CD14-positive monocyte (primary cell): ENCODE measurements at places on chromosomes 7 and 10. TPM values are rescaled to one million over a fixed set of nuclear protein-coding genes. Genes with fewer than 3 reads are reported as not detected.

Gene ADIRF
- 0.19 TPM in 1 of 2 replicates, not detected in the other for polyA plus RNA-seq

Gene FOXP2
- polyA plus RNA-seq, result not detected in 2 replicates

Gene SPRN
- not detected in 2 replicates for polyA plus RNA-seq

Gene INSYN2A
- not detected for polyA plus RNA-seq

Gene SPDYE6
- polyA plus RNA-seq, result 0.29 TPM

DNA sequence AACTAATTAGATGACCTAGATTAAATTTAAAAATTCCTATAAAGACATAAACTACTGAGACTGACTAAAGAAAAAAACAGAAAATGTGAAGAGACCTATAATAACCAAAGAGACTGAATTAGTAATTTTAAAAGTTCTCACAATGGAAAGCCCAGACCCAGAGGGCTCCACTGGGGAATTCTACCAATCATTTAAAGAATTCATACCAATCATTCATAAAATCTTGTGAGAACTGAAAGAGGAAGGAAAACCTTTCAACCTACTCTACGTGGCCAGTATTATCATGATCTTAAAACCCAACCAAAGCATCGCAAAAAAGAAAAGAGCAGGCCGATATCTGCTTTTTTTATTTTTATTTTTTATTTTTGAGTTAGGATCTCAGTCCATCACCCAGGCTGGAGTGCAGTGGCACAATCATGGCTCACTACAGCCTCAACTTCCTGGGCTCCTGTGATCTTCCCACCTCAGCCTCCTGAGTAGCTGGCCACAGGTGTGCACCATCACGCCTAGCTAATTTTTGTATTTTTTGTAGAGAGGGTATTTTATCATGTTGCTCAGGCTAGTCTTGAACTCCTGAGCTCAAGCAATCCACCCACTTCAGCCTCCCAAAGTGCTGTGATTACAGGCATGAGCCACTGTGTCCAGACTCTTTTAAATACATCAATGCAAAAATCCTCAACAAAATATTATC lies 48.6 kb downstream of the DGKI start:
- DNase-seq, result no peak
- H3K4me3 ChIP-seq, result no peak overlapping the region
- no peaks in the 10 kb centered on the region for H3K4me1 ChIP-seq
- H3K36me3 ChIP-seq, result no peaks in the 10 kb centered on the region
- H3K27ac ChIP-seq, result no peak overlapping the region

- no peaks in the 10 kb centered on the region for H3K27me3 ChIP-seq
- no peaks in the 10 kb centered on the region for H3K36me3 ChIP-seq
- no peak for DNase-seq
- H3K4me1 ChIP-seq, result no peaks in the 10 kb centered on the region
- H3K27ac ChIP-seq, result no peak overlapping the region
Observed at GRCh38 chr7:71772779-71773178, 639.4 kb downstream of the CALN1 start.

- H3K27ac ChIP-seq, result peak overlapping the region; percentile 44
- no peaks in the 10 kb centered on the region for H3K27me3 ChIP-seq
- no peak overlapping the region for H3K4me3 ChIP-seq
- DNase-seq, result no peak
Observed at GRCh38 chr7:44664780-44665461, 58.5 kb downstream of the OGDH start.

DNA sequence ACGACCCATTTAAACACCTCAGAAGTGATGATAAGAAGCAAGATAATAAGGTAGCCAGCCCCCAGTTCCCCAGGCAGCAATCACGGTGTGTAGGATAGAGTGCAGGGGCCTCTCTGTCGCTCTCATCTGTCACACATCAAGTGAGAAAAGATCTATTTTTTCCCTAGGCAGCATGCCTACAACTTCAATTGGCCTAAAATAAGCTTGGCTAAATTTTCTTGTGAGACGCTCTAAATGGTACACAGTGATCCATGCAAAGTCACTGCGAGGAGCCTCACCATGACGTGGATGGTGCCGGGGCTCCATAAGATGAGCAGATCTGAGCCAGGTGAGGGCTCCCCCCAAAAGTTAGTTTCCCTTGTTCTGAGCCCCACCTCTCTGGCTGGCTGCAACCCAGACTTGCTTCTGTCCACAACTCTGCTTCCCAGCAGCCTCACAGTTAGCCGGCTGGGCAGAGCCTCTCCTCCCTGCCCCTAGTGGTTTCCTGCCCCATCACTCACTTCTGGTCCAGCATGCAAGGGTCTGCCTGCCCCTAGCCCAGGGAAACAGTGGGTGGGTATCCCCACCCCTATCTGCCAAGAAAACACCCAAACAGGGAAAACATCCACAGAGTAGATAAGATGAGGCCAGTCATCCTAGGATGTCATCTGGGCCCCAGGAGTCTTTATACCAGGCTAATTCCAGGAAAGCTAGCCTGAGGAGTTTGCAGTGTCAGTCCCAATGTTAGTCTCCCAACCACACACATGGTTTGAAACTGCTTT lies 342.1 kb downstream of the GRID1 start:
- no peak for DNase-seq
- H3K4me1 ChIP-seq, result no peaks in the 10 kb centered on the region
- no peak overlapping the region for H3K4me3 ChIP-seq
- H3K36me3 ChIP-seq, result no peaks in the 10 kb centered on the region
- no peak overlapping the region for H3K27ac ChIP-seq

DNA sequence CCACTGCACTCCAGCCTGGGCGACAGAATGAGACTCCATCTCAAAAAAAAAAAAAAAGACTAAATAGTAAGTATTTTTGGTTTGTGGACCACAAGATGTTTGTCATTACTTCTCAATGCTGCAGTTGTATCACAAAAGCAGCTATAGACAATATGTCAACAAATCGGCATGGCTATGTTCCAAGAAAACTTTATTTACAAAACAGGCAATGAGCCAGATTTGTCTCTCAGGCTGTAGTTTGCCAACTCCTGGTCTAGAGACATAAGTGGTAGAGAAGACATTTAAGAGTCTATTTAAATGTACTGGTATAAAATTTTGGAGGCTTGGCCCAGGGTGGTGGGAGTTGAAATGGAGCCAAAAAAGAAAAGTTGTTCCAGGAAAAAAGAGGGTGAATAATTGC lies 185.8 kb downstream of the SORCS1 start:
- H3K27ac ChIP-seq, result no peak overlapping the region
- H3K36me3 ChIP-seq, result no peaks in the 10 kb centered on the region
- no peak for DNase-seq
- H3K27me3 ChIP-seq, result no peaks in the 10 kb centered on the region

DNA sequence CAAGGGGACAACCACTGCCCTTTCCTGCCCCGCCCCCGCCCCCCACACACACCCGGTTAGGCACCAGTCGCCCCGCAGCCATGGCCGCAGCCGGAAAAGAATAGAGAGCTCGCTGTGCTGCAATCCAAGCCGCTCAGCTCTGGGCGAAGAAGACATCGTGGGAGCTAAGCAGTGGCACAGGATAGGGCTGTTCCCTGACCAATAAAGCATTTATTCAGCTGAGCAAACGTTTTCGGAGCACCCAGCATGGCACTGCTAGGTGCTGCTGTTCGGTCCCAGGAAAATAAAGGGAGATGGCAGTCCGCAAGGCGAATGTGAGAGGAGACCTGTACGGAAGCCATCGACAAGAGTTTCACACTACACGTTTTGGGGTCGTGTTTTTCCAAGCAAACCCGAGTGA lies 18.3 kb downstream of the SKIDA1 start:
- no peaks in the 10 kb centered on the region for H3K36me3 ChIP-seq
- peaks cover 9% of the 10 kb centered on the region for H3K4me1 ChIP-seq
- H3K4me3 ChIP-seq, result no peak overlapping the region
- no peak for DNase-seq

GRCh38 chr10:116633216-116633600 lies 12.5 kb downstream of the PNLIPRP2 start:
- H3K27ac ChIP-seq, result no peak overlapping the region
- no peaks in the 10 kb centered on the region for H3K4me1 ChIP-seq
- no peaks in the 10 kb centered on the region for H3K36me3 ChIP-seq
- no peak for DNase-seq
- H3K4me3 ChIP-seq, result no peak overlapping the region
- H3K27me3 ChIP-seq, result no peaks in the 10 kb centered on the region

- H3K36me3 ChIP-seq, result no peaks in the 10 kb centered on the region
- H3K27ac ChIP-seq, result no peak overlapping the region
- no peak for DNase-seq
- H3K4me1 ChIP-seq, result peaks cover 32% of the 10 kb centered on the region
Observed at GRCh38 chr10:31749301-31749700, 179.3 kb downstream of the ARHGAP12 start.

- no peak overlapping the region for H3K4me3 ChIP-seq
- H3K27ac ChIP-seq, result no peak overlapping the region
- H3K36me3 ChIP-seq, result no peaks in the 10 kb centered on the region
- H3K4me1 ChIP-seq, result peaks cover 3% of the 10 kb centered on the region
- no peak for DNase-seq
Observed at GRCh38 chr7:79770063-79770462, 316.6 kb upstream of the MAGI2 start.

- H3K36me3 ChIP-seq, result no peaks in the 10 kb centered on the region
- no peak overlapping the region for H3K4me3 ChIP-seq
- H3K27me3 ChIP-seq, result no peaks in the 10 kb centered on the region
- DNase-seq, result no peak
Observed at GRCh38 chr7:73833251-73833919, 2.6 kb downstream of the CLDN4 start.

GRCh38 chr7:91519241-91520158 lies 255.3 kb downstream of the FZD1 start:
- H3K36me3 ChIP-seq, result no peaks in the 10 kb centered on the region
- no peaks in the 10 kb centered on the region for H3K27me3 ChIP-seq
- no peaks in the 10 kb centered on the region for H3K4me1 ChIP-seq

GRCh38 chr7:1651031-1651446 lies 19.0 kb upstream of the ELFN1 start:
- no peaks in the 10 kb centered on the region for H3K4me1 ChIP-seq
- H3K4me3 ChIP-seq, result no peak overlapping the region
- no peaks in the 10 kb centered on the region for H3K36me3 ChIP-seq
- H3K27me3 ChIP-seq, result no peaks in the 10 kb centered on the region
- no peak for DNase-seq
- no peak overlapping the region for H3K27ac ChIP-seq

- no peaks in the 10 kb centered on the region for H3K27me3 ChIP-seq
- peaks cover 92% of the 10 kb centered on the region for H3K4me1 ChIP-seq
- peak; percentile 98 for DNase-seq
- H3K4me3 ChIP-seq, result peak overlapping the region; percentile 88
- H3K36me3 ChIP-seq, result peaks cover 5% of the 10 kb centered on the region
Observed at GRCh38 chr7:100372256-100372655, 1.0 kb upstream of the PILRA start.

DNA sequence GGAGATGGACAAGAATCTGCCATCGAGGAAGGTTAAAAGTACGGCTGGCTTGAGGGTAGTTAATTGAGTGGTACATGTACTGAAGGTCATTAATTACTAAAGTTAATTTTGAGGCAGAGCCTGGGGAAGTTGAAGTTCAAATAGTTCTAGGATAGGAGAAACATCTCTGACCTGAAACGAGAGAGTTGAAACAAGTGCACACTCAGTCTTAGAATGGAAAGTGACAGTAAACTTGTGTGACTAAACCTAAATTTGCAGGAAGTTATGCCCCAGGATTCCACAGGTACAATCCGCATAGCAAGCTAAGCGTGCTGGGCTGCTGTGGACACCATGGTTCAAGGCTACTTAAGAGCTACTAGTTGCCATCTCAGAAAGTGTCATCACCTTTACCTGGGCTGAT lies 209.9 kb downstream of the CHCHD3 start:
- H3K27me3 ChIP-seq, result no peaks in the 10 kb centered on the region

DNA sequence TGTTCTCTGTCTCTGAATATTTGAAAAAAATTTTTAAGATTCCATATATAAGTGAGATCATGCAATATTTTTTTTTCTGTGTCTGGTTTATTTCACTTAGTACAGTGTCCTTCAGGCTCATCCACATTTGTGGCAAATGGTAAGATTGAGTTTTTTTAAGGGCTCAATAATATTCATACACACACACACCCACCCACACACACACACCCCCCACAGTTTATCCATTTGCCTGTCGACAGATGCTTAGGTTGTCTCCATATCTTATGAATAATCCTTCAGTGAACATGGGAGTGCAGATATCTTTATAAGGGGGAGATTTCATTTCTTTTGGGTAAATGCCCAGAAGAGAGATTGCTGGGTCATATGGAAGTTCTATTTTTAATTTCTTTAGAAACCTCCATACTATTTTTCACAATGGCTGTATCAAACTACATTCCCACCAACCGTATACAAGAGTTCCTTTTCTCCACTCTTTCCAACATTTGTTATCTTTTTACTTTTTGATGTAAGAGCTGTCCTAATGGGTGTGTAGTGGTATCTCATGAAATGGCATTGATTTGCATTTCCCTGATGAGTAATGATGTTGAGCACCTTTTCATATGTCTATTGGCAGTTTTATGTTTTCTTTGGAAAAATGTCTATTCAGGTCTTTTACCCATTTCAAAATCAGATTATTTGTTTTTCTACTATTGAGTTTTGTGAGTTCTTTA lies 35.0 kb downstream of the AUTS2 start:
- peaks cover 5% of the 10 kb centered on the region for H3K4me1 ChIP-seq
- DNase-seq, result no peak
- no peak overlapping the region for H3K4me3 ChIP-seq
- H3K36me3 ChIP-seq, result no peaks in the 10 kb centered on the region
- no peak overlapping the region for H3K27ac ChIP-seq
- H3K27me3 ChIP-seq, result no peaks in the 10 kb centered on the region

DNA sequence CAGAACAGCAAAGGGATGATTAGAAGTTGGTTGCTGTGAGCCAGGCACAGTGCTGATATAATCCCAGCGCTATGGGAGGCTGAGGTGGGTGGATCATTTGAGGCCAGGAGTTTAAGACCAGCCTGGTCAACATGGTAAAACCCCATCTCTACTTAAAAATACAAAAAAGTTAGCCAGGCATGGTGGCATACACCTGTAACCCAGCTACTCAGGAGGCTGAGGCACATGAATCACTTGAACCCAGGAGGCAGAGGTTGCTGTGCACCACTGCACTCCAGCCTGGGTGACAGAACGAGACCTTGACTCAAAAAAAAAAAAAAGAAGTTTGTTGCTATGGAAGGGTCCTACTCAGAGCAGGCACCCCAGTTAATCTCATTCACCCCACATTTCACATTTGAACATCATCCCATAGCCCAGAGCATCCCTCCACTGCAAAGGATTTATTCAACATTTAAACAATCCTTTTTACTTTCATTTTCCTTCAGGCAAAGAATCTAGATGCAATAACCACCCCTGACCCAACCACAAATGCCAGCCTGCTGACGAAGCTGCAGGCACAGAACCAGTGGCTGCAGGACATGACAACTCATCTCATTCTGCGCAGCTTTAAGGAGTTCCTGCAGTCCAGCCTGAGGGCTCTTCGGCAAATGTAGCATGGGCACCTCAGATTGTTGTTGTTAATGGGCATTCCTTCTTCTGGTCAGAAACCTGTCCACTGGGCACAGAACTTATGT lies 4.1 kb downstream of the IL6 start:
- H3K4me3 ChIP-seq, result no peak overlapping the region
- no peaks in the 10 kb centered on the region for H3K36me3 ChIP-seq
- peaks cover 14% of the 10 kb centered on the region for H3K27me3 ChIP-seq
- no peak overlapping the region for H3K27ac ChIP-seq
